ENCODE measurements at places on chromosomes 12 and 14.

DNA sequence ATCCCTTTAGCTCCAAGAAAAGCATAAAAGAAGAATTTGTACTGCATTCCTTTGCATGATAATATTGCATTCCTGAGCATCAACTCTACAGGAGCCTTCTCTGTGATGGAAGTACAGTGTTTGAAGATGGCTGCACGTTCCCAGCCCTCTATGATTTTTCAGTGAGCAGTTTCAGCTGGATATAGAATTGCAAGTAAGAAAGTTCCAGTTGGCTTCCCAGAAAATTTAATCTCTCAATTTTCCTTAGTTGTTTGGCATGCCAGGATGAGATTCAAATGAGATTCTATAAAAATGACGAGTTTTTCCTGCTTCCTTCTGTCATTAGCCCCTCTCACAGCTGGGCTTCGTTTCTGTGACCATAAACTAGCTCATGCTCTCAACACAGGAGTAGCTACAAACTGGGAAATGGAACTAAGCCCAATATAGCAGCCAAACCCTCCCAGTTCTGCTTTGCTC, 109.9 kb downstream of the TTC8 start:
- DNase-seq, result no peak

- DNase-seq, result no peak
Measured at GRCh38 chr12:14260011-14260993, 105.2 kb upstream of the ATF7IP start.

- DNase-seq, result no peak
Measured at GRCh38 chr12:132197581-132198354, 53.5 kb downstream of the NOC4L start.

DNA sequence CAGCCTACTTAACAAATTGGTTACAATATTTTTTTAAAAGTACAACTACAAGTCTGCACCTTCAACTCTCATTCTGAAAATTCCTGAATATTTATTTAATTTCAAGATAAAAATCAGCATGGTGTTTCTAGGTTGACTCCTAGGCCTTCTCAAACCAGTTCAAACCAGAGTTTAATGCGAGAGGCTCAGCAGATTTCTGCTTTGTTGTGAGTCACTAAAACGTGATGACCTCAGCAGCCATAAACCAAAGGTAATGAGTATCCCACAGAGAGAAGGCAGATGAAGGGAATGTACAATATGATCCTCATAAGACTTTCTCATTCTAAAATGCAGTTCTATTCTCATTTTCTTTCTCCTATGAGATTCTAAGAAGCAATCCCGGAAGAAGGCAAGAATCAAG, 1.5 kb downstream of the PRDM4 start:
- no peak for DNase-seq

- no peak for DNase-seq
Measured at GRCh38 chr12:3615862-3616261, 124.9 kb downstream of the PRMT8 start.

DNA sequence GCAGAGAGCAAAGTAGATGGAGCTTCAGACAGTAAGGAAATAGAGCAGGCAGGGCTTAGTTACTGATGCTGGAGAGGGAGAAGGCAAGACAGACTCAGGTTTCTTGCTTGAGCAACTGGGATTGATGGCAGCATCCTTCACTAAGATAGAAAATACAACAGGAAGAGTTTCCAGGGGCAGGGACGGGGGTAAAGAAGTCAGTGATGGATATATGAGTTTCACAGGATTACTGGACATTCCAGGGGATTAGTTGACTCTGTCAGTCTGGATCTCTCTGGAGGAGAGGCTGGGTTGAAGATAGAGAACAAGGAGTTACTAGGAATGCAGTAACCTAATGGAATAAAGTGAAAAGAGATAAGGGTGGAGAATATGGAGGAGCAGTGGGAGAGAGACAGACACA, 74.5 kb upstream of the ATF1 start:
- no peak for DNase-seq

DNA sequence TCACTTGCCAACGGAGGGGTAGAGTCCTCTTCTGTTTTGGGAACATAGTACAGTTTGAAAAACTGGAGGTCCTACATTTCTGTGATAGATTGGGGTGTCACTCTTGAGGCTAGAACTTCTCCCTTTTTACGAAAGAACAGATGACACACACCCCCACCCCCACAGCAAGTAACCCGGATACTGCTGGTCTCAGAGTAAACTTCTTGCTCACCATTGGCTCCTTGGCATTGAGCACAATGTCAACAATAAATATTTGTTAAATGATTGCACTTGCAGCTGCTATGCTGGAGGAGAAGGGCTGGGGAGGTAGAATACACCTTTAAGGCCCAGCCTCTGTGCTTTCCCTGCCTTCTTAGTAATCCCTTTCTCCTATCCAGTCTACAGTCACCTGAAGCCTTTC, 149.8 kb downstream of the TGFB3 start:
- no peak for DNase-seq

DNA sequence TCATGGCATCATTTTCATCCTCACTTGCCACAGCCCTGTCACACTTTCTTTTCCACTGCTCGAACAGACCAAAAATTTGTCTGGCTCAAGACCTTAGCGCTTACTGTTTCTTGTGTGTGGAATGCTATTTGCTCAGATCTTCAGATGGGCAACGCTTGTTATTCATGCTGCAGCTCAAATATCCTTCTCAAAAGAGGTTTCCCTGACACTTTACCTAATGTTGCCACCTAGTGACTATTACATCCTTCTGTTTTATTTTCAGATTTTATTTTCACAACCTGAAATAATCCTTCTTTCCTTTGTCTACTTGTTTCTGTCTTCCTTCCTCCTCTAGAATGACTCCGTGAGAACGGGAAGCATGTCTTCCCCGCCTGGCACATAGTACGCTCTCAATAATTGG, 5.6 kb downstream of the FBXO33 start:
- no peak for DNase-seq

GRCh38 chr14:79337761-79338160, 873.5 kb downstream of the DIO2 start:
- DNase-seq, result no peak

GRCh38 chr12:58412461-58413060, 471.2 kb downstream of the ATP23 start:
- DNase-seq, result no peak

DNA sequence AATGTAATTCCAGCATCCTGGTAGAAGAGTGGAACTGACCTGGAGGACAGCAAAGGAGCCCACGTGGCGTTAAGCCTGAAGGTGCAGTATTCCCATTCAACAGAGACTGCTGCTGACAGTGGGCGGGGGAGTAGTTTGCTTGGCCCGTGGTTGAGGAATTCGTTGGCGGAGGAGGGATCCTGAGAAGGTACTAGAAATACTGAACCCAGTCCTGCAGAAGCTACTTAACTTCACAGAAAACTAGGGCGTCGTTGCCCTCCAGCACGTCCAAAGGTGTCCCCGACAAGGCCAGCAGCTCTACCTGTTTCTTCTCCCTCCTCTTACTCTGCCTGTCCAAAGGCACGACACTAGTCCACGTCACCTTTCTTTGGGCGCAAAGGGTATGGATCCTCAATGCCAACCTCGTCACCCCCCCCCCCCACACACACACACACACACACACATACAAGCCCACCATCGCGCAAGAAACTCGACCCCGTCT, 303 bp downstream of the PUS7L start:
- no peak for DNase-seq

DNA sequence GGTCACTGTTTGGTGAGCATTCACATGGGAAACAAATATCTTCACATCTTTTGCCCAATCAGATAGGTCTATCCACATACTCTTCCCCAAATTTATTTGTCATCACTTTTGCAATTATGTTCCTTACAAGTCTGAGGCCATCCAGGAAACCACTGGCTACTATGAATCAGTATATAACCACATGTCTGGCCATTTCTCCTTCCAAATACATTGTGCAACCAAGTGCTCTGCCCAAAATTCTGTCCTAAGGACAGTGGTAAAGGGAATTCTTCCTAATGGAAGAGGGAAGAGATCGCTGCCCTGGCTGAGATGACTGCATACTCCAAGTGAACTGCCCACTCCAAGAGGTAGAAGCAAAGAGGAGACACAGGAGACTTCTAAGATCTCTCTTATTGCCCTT, 148.9 kb upstream of the MAX start:
- DNase-seq, result no peak

- DNase-seq, result no peak
Measured at GRCh38 chr12:53843545-53843944, 91.8 kb upstream of the CISTR start.

DNA sequence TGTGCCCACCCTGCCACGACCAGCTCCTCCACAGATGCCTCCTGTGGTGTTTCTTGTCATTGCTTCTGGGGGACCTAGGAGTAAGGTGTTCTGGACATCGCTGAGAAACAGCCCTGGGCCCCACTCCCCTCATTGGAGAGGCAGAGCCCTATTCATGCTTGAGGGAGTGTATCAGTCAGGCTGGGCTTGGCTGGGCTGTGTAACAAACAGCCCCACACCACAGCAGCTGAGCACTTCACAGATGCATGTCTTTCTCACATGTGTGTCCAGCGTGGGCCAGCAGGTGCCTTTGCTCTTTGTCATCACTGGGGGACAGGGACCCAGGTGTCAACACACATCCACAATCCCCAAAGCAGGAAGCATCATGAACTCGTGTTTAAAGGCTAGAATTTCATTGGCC, 65.1 kb upstream of the FBRSL1 start:
- no peak for DNase-seq

- DNase-seq, result no peak
Measured at GRCh38 chr12:119153477-119154434, 25.0 kb upstream of the HSPB8 start.

GRCh38 chr12:123523518-123523917, 10.0 kb downstream of the RILPL1 start:
- no peak for DNase-seq

DNA sequence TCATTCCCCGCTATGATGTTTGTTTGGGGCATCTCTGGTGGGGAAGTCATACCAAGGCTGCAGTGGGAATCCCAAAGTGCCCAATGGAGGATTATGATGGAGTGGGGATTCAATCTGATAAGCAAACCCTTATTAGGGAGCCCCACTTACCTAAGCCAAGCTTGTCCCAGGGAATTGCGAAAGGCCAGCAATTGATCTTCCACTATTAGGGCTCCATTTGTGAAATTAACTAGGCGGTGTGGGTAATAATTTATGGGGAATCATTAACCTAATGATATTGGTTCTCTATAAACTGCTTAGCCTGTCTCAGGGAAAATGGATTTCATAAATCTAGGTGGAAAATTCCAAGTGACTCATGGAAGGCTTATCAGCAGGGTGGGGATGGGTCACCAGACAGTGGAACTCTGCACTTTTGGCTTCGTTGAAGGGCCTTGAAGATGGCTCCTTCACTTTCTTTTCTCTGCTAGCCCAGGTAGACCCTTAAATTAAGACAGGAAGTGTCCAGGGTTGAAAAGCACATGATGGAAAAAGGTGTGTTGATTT, 113.0 kb upstream of the WSCD2 start:
- no peak for DNase-seq

- DNase-seq, result no peak
Measured at GRCh38 chr12:6584293-6584692, 16.2 kb upstream of the NOP2 start.

GRCh38 chr12:53759261-53759660, 7.5 kb upstream of the CISTR start:
- no peak for DNase-seq

- DNase-seq, result no peak
Measured at GRCh38 chr12:111819191-111820158, 22.6 kb upstream of the MAPKAPK5 start.

GRCh38 chr12:11695321-11695720, 45.8 kb downstream of the ETV6 start:
- no peak for DNase-seq

GRCh38 chr14:69822456-69822855, 25.4 kb upstream of the SLC10A1 start:
- no peak for DNase-seq

DNA sequence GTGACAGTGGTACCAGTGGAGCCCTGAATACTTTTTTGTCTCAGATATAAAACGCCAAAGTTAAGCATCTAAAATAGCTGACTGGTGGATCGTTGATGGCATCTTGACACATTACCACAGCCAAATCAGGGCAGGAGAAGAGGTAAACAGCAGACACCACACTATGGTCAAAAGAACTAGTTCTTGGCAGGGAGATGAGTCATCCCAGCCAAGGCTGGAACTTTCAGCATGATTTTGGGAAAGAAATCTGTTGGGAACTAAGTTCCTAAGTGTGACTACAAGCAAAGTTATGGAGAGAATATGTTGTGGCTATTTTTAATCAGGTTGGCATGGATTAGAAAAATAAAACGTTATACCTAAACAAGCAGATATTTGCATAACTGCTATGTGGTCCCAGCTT, 36.9 kb downstream of the LGR5 start:
- no peak for DNase-seq

- DNase-seq, result no peak
Measured at GRCh38 chr12:130051900-130052299, 110.4 kb upstream of the FZD10 start.

DNA sequence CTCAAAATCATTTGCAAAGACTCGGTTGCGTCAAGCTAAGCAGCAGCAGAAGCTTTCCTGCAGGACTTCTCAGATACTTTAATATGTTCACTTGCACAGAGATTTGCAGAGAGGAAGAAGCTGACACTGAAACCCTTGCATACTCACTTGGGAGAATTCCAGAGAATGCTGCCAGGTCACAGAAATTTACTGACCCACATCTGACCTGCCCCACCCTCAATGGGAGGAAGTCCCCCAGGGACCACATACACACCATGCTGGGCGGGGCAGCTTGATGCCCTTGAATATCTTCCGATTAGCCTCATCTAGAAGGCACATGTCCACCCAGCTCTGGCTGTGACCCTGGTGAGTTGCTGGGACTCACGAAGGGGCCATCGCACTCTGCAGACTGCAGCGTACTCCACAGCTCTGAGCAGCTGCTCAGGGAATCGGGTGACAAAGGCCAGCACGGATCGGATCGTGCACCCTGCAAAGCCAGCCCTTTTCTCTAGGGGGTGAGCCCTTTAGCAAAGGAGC, 83.2 kb downstream of the ITPK1 start:
- no peak for DNase-seq

- DNase-seq, result no peak
Measured at GRCh38 chr14:99539491-99539890, 58.3 kb downstream of the CCNK start.

- DNase-seq, result no peak
Measured at GRCh38 chr14:99465288-99465687, 15.4 kb downstream of the SETD3 start.

DNA sequence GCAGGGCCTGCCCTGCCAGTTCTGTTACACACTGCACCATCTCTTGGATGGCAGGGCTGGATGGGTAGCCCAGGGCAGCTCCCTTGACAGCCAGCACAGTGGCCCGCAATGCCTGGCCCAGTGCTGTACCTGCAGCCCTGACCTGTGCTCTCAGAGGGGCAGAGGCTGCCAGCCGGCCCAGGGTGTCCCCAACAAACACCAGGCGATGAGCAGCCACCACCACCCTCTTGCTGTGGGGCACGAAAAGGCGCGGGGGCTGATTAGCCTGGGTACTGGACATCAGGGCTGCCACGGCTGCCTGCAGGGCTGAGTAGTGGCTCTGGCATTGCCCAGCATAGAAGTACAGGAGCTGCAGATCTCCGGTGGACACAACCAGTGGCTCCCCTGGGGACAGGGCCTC, 4.6 kb upstream of the SLC22A17 start:
- no peak for DNase-seq

DNA sequence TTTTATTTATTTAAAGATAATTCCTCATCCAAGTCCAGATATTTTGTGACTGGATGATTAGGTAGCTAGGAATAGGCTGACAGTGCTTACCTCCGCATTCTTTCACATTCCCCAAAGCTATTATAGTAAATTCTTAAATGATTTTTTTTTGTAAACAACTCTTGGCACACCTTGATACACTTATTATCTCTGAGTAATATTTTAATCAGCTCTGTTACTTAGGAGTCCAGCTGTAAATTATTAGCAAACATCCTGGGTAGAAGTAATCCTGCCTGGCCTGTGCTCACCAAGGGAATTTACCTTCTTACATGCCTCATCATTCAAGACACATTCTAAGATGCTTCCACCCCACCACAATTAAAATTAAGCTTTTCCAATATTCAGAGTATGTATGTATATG, 186.1 kb downstream of the SLC2A13 start:
- no peak for DNase-seq
